ENCODE measurements at places on chromosomes 6 and 20.

DNA sequence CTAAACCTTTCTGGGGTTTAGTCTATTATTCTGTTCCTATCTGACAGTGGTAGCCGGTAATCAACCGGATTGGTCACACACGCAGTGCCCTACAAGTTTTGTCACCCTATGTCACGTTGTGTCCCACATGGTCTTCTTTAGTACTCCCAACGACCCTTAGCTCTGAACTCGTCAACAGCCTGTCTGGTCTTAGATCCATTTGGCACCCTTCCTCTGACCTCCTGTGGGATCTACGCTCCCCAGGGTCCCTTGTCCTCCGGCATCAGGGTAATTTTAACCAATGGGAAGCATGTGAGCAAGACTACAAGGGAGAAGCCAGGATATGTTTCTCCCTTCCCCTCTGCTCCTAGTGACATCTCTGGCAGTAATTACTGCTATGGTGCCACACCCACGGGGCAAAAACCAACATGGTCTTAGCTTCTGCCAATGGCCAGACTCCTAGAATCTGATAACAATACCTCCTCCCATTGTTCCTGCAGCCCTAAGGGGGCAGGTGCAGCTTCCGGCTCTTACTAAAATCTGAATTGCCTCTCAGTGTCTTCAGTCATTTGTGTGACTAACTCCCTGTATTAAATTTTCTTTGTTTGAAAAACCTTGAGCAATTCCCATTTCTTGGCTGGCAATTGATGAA, 56.6 kb downstream of the MAFB start:
- DNase-seq: no peak

GRCh38 chr6:89348372-89348771, 4.2 kb downstream of the UBE2J1 start:
- DNase-seq: no peak

DNA sequence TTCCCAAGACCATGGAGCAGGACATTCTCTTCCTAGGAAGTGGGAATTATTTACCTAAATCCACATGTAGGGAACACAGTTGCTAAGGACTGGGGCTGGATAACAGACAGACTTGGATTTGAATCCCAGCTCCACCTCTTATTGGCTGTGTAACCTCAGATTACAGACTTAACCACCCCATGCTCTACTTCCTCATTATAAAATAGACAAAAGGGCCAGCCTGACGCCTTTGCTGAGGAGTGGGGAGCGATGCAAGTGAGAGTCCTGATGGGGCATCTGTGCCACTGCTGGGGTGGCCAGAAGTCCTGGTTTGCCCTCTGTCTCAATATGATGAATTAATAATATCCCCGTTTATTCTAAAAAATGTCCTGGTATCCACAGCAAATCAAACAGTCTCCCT, 46.8 kb downstream of the SPATA2 start:
- no peak for DNase-seq

DNA sequence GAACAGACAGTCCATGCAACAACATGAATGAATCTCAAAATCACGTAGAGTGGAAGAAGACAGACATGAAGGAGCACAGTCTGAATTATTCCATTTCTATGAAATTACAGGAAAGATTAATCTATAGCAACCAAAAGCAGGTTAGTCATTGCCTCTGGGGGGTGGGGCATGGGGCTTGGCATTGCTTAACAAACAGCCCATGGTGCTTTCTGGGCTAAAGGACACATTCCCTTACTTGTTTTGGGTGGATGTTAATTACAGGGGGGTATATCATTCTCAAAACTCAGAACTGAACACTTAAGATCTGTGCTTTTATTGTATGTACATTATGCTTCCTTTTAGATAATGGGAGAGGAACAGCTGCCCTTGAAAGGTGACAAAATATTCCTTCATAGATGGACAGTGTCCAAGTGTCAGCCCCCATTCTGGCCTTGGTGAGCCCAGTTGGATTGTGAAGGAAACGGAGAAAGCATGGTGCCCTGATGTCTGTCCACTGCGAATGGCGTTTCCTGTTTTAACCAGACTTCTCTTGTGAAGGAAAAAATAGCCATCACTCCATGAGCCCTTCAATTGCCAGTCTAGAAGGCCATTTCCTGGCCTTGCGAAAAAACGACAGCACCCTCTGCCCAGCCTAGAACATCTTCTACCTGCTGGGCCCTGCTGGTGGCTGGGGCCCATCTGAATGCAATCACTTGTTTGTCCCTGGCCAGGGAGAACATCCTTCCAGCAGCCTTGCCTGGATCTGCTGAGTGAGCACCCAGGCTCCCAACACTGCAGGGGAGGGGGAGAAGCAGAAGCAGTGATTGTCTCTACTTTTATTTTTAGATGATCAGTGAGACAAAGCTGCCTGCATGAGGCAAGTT, 179.7 kb downstream of the BCAS1 start:
- no peak for DNase-seq

DNA sequence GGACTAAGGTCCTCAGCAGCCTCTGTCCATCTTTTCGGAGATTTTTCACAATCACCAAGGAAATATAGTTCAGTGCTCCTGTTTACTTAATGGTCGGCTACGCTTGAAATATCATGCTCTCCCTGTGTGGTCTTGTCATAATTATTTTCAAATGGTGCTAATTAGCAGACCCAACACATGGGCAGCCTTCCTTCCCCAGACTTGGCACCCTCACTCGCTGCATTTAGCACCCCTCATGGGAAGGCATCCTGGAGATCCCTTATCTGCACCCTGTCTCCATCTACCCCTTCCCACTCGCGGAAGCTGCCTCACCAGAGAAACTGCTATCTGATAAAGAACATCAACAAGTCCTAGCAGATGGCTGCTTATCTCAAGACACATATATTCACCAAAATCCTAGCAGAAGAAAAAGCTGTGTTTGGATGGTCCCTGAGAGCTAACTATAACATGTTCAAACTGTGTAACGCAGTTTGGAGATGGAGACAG, 131.0 kb upstream of the ESR1 start:
- DNase-seq: no peak

- DNase-seq: peak; percentile 85
Measured at GRCh38 chr6:31834367-31835250, 7.1 kb downstream of the HSPA1B start.

- DNase-seq: no peak
Measured at GRCh38 chr20:36684747-36685146, 38.8 kb upstream of the SLA2 start.

All from AG10803 (cell line).